ENCODE measurements at places on chromosomes 7 and 10.

DNA sequence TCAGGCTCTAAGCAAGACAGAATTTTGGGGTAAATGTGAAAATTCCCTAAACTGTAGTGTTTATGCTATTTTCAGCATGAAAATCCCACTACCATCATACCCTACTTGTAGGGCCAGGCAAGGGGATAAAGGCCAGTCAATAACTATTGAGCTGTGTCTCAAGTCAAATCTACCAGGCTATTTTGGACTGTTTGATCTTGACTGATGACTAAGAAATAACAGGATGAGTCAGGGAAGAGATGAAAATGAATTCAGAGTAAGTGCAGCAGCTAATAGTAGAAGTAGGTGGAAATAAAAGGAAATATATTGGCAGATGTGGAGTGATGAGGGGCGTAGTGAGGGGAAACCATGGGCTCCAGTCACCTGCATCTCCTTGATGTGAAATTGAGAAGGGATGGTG, 225.8 kb upstream of the PHYHIPL start:
- no peak for DNase-seq

GRCh38 chr10:74445493-74445892, 294.5 kb downstream of the ADK start:
- DNase-seq = no peak

DNA sequence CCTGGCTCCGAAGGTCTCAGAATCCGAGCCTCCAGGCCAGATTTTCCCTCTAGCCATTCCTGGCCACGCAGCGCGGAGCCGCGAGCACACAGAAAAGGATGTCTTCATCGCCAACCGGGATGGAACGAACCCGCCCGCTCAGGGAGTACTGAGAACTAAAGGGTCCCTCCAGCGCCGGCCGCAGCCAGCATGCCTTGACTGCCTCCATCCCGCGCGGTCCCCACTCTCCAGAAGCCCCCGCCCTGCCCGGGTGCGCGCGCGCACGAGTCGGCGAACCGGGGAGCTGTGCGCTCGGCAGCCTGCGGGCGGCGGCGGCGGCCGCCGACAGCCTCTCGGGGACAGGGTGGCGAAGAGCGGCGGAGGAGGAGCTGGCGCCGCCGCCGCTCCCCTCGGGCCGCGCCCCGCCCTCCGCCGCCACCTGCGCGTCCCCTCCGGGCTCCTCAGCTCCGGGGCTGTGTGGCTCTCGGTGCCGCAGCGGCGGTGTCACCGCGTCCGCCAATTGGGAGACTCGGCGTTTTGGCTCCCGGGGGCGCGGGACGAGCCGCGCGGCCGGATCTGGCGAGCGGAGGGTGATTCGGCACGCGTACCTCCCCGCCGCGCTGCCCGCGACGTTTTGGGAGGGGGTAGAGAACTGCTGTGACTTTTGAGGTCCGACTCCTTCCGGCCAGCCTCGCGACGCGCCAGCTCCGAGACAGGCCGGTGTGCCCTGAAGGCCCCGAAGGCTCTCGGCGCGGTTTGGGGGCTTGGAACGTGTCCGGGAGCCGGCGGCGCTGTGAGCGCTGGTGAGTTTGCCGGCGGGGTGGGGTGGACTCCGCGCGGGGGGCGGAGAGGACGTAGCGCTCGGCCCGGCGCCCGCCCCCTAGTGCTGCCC, 453 bp upstream of the GALNT17 start:
- peak; percentile 9 for DNase-seq

DNA sequence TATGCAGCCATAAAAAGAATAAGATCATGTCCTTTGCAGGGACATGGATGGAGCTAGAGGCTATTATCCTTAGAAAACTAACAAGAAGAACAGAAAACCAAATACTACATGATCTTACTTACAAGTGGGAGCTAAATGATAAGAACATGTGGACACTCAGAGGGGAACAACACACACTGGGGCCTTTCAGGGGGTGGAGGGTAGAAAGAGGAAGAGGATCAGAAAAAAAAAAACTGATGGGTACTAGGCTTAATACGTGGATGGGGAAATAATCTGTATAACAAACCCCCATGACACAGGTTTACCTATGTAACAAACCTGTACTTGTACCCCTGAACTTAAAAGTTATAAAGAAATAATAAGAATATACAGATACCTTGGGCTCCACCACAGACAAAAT, 514.2 kb downstream of the ARL4A start:
- no peak for DNase-seq

GRCh38 chr10:62620491-62620890, 184.0 kb upstream of the ADO start:
- no peak for DNase-seq

- no peak for DNase-seq
These were observed 31.5 kb downstream of the SLC18A2 start for GRCh38 chr10:117272195-117273076.

DNA sequence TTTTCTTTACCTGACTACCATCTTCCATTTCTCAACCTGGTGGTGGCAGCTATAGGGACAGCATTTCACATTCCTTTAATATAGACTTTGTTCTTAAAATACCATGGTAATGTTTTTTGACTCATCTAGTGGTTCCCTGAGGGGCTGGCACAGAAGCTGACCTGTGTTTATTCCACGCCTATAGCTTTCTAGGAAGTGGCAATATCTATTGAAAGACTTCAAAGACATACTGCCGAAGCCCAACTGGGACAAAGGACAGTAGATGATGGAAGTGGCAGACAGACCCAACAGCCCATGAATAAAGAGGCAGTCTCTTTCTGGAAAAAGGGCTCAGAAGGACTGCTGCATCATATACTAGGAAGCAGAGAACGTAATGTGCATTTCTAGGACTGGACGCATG, 11.2 kb downstream of the SUN3 start:
- DNase-seq = no peak

DNA sequence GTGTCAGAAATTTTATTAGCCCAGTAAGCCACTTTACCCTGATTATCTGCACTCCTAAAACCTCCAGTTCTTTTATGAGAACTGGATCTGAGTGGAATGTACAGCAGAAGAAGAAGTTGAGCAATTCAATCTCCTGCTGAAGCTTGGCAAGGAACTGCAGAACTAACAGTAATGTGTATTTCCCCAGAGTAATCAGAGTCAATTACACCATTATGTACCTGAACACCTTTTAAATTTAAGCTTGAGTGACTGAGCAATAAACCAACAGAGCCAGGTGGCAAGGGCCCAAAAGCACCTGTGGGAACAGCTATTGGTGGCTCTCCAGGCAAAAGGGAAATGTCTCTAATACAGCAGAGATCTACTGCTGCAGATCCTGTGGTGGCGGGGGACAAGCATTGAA, 40.1 kb upstream of the AKR1C2 start:
- no peak for DNase-seq

DNA sequence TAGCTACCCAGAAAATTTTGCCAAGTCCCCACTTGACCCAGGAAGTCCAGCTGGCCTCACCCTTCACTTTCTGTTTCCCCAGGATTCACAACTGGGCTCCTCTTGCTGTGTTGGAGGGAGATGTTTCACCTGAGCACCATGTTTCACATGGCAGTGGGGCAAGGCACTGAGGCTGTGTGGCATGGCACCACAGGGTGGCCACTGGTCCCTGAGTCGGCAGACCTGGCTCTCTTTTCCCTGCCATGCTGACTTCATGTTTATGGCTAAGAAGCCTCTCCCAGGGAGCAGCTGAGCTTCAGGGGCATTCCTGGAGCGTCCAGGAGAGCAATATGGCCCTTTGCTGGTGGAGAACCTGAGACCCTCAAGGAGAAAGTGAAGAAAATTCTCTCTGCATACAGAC, 266.9 kb downstream of the RPS24 start:
- no peak for DNase-seq

DNA sequence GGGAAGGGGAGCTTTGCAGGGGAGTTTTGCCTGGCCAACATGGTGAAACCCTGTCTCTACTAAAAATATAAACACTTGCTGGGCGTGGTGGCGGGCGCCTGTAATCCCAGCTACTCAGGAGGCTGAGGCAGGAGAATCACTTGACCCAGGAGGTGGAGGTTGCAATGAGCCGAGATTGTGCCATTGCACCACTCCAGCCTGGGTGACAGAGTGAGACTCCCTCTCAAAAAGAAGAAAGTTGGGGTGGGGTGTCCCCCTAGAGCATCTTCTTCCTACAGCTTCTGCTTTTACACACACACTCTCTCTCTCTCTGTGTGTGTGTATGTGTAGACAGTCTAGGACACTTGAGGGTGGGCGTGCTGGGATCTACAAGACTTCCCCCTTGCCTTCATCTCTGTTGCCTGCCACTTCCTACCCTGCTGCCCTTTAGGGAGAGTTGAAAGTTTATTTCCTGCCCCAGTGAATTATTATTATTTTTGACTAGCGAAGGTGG, 21.7 kb downstream of the PLAU start:
- DNase-seq = no peak

GRCh38 chr7:113731571-113731970, 187.2 kb downstream of the PPP1R3A start:
- DNase-seq = no peak

- DNase-seq = no peak
These were observed 107.1 kb upstream of the NRP1 start for GRCh38 chr10:33441561-33441960.

All from activated CD4-positive, alpha-beta T cell treated with anti-CD3 and anti-CD28 coated beads, Interleukin-2, Interleukin-6, amounts not matched to agents 100 ng/mL and 50 ng/mL, durations not matched to agents 16 hours and 8 hours (primary cell).